ENCODE measurements at places on chromosomes 5 and 9.

DNA sequence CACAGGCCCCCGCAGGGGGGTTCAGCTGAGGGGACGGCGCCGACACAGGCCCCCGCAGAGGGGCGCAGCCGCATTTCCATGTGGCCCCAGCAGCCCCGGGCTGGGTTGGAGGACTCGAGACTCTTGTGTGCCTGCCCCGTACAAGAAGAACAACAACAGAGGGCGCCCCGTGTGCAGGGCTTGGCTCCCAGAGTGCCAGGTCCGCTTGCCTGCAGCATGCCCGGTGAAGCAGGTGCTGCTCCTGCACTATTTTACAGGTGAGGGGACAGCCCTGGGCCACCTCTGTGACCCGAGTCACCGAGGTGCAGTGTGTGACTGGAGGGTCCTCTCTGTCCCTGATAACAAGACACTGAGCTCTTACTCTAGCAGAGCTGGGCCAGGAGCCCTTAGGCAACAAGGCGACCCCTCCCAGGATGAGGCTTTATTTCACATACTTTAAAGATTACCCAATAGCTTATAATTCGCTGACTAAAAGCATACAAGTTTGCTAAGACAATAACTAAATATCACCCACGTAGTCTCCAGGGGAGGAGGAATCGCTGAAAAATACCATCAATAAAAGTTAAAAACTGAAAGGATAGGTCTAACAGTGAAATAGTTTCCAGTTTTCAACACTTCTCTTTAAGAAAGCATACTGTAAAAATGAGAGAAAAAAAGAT is 41.7 kb upstream of the SLC9A3 start:
- DNase-seq, result no peak
- H3K27ac ChIP-seq, result no peak overlapping the region
- no peaks in the 10 kb centered on the region for H3K4me1 ChIP-seq
- H3K27me3 ChIP-seq, result peaks cover 28% of the 10 kb centered on the region

- peaks cover 5% of the 10 kb centered on the region for H3K4me1 ChIP-seq
- H3K36me3 ChIP-seq, result no peaks in the 10 kb centered on the region
- H3K27me3 ChIP-seq, result peaks cover 2% of the 10 kb centered on the region
Observed at GRCh38 chr5:170337045-170337733, 39.6 kb upstream of the LCP2 start.

DNA sequence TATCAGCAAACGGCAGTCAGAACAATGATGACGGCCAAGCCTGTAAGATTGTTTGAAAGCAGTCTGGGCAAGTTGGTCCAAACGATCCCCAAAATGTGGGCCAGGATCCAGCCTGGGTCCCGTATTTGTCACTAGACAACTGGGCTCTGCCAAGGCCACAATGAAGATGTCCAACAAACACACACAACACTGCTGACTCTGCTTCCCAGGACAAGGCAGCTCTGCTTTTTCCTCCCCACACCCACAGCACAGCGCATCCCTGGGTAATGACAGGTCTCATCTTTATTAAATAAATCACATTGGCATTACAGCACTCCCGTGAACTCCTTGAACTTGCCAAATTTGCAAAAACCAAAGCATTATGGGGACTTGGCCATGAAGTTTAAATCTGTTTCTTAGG is 424.1 kb upstream of the ACTBL2 start:
- no peak for DNase-seq
- H3K27me3 ChIP-seq, result no peaks in the 10 kb centered on the region
- H3K27ac ChIP-seq, result no peak overlapping the region
- H3K4me3 ChIP-seq, result no peak overlapping the region
- peaks cover 36% of the 10 kb centered on the region for H3K4me1 ChIP-seq

GRCh38 chr5:168920019-168920810 is 341.0 kb upstream of the PANK3 start:
- peaks cover 43% of the 10 kb centered on the region for H3K27me3 ChIP-seq
- no peak for DNase-seq
- no peak overlapping the region for H3K4me3 ChIP-seq
- H3K4me1 ChIP-seq, result peaks cover 37% of the 10 kb centered on the region

- no peaks in the 10 kb centered on the region for H3K36me3 ChIP-seq
- no peaks in the 10 kb centered on the region for H3K27me3 ChIP-seq
- no peak overlapping the region for H3K4me3 ChIP-seq
- H3K27ac ChIP-seq, result no peak overlapping the region
Observed at GRCh38 chr9:89732295-89732938, 127.6 kb downstream of the GADD45G start.

- H3K4me3 ChIP-seq, result no peak overlapping the region
- H3K4me1 ChIP-seq, result peaks cover 3% of the 10 kb centered on the region
- H3K36me3 ChIP-seq, result peaks cover 11% of the 10 kb centered on the region
- no peaks in the 10 kb centered on the region for H3K27me3 ChIP-seq
- no peak overlapping the region for H3K27ac ChIP-seq
Observed at GRCh38 chr9:77541600-77541999, 106.5 kb downstream of the GNA14 start.

DNA sequence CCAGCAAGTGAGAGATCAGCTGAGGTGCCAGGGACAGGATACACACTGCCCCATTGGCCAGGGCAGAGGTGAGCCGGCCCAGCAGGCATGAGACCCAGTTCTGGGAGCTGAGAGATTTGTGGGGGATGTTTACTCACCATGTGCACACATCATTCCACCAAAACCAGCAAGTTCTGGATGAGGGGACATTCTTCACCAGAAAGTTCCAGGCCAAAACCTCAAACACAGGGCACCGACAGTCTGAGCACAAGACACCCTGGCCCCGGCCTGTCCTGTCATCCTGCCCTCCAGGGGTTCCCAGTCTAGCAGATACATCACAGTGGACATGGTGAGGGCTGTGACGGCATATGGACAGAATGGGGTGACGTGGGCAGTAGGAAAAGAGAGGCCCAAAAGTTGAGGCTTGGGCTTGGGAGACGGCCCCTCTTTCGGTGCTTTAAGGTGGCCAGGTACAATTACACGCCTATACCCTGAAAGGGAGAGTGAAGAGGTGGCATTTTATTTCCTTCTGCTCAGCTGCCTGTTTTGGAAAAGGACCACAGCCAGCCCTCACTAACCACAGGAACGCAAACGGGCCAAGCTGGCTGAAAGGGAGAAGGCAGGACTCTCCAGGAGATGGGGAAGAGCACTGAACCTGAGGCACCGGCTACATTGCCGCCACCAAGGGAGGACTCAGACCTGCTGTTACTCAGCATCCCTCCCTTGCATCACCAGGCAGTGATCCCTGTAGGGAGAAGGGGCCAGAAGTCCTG is 64.0 kb downstream of the SHB start:
- H3K36me3 ChIP-seq, result no peaks in the 10 kb centered on the region
- DNase-seq, result no peak
- H3K4me1 ChIP-seq, result peaks cover 14% of the 10 kb centered on the region

DNA sequence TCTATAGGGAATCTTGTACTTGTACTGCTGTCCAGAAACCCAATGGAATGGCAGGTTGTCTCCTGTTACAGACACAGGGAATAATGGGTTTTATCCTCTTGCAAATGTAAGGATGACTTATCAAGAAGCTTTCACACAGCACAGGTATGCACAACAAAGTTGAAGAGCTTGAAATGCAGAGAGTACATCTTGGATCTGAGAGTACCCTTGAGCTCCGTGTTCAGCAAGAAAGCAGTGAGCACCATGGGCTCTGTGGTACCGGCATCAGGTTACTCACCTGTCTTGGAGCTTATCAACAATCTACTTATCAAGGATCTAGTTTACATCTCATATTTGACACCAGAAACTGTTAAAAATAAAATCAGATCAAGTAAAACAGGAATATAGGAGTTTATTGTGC is 22.0 kb upstream of the EMB start:
- H3K36me3 ChIP-seq, result no peaks in the 10 kb centered on the region
- H3K27me3 ChIP-seq, result no peaks in the 10 kb centered on the region
- no peak overlapping the region for H3K4me3 ChIP-seq
- no peak overlapping the region for H3K27ac ChIP-seq

DNA sequence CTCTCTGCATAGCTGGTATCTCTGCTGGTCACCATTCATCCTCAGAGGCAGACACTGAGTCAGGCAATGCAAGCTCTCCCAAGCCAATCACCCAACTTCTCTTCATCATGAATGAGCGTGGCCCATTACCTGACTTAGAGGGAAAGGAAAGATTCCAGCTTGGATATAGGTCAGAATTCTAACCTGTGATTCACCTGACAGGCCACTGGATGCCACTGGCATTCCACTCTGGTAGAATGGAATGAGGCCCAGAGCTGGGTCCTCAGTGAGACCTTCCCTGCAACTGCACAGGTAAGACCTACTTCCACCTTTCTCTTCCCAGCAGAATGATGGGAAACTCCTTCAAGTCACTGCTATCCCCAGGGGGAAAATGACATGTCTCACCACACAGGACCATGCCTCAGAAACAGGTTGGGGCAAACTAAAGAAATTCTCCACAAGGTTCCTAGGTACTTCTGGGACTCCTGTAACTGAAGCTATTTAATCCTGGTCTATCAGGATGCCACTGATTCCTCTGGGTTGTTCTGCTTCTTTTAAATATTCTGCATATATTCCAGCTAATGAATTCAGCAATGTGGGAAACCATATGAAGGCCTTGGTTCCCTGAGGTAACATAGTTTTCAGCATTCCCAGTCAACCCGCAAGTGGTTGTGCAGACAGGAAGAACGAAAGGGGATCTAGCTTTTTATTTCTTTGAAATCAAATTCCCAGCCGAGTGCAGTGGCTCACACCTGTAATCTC is 62.0 kb downstream of the SUSD1 start:
- H3K27ac ChIP-seq, result peak overlapping the region; percentile 12
- H3K4me1 ChIP-seq, result no peaks in the 10 kb centered on the region
- H3K27me3 ChIP-seq, result no peaks in the 10 kb centered on the region
- DNase-seq, result no peak
- peaks cover 9% of the 10 kb centered on the region for H3K36me3 ChIP-seq
- no peak overlapping the region for H3K4me3 ChIP-seq

DNA sequence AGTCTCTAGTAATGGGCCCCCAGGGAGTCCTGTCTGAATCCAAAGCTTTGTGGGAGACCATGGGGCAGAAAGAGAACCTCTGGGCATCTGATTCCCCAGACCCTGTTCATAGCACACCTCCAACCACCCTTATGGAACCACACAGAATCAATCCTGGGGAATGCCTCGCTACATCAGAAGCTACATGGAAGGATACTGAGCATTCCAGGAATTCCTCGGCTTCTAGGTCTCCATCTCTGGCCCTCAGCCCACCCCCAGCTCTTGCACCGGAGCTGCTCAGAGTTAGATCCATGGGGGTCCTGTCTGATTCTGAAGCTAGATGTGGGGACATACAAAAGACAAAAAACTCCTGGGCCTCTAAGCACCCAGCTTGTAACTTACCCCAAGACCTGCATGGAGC is 28.4 kb downstream of the VCP start:
- peaks cover 44% of the 10 kb centered on the region for H3K36me3 ChIP-seq
- DNase-seq, result no peak
- no peaks in the 10 kb centered on the region for H3K27me3 ChIP-seq
- H3K4me3 ChIP-seq, result no peak overlapping the region
- H3K27ac ChIP-seq, result no peak overlapping the region
- H3K4me1 ChIP-seq, result no peaks in the 10 kb centered on the region

- no peaks in the 10 kb centered on the region for H3K36me3 ChIP-seq
- no peak for DNase-seq
- peaks cover 23% of the 10 kb centered on the region for H3K4me1 ChIP-seq
- H3K27ac ChIP-seq, result peak overlapping the region; percentile 64
- H3K27me3 ChIP-seq, result no peaks in the 10 kb centered on the region
Observed at GRCh38 chr5:116652196-116652729, 77.6 kb upstream of the SEMA6A start.

- H3K4me3 ChIP-seq, result no peak overlapping the region
- H3K36me3 ChIP-seq, result peaks cover 10% of the 10 kb centered on the region
- H3K4me1 ChIP-seq, result peaks cover 51% of the 10 kb centered on the region
- no peak for DNase-seq
- no peaks in the 10 kb centered on the region for H3K27me3 ChIP-seq
Observed at GRCh38 chr9:87535817-87536539, 38.3 kb downstream of the DAPK1 start.

DNA sequence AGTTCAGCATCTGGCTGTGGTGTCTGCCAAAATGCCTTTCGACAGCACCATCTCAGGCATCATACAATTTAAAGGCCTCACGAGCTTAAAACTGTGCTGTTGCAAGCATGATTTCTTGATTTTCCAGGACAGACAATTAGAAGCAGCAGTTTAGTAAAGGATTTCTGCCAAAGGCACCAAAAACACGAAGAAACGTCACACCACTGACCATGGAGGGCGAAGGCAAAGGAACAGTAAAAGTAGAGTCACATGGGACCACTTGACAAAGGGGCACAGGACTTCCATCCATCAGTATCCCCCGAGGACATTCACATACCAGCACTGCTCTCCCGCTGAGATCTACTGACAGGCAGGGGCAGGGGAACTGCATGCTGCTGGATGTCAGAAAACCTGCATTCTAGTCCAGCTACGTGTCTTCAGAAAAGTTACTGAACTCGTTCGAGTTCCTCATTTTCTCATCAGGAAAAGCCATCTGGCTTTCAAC is 70.4 kb upstream of the FBXW11 start:
- peaks cover 8% of the 10 kb centered on the region for H3K4me1 ChIP-seq
- peaks cover 2% of the 10 kb centered on the region for H3K36me3 ChIP-seq
- peak overlapping the region; percentile 21 for H3K27ac ChIP-seq
- H3K27me3 ChIP-seq, result no peaks in the 10 kb centered on the region
- no peak overlapping the region for H3K4me3 ChIP-seq
- no peak for DNase-seq

DNA sequence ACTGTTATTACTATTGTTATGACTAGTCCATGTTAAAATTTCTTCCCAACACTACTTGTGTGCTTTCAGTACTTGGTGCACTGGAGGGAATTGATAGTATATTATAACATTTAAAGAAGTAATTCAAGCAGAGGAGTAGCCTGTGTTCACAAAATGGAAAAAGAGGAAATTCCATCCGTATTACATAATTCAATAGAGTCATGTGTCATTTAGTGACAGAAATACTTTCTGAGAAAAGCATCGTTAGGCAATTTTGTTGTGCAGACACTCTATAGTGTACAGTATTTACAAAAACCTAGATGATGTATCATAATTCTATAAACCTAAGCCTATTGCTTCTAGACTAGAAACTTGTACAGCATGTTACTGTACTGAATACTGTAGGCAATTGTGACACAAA is 78.3 kb upstream of the PCSK5 start:
- no peak overlapping the region for H3K4me3 ChIP-seq
- peaks cover 12% of the 10 kb centered on the region for H3K36me3 ChIP-seq
- H3K4me1 ChIP-seq, result no peaks in the 10 kb centered on the region

- H3K4me3 ChIP-seq, result no peak overlapping the region
- H3K27ac ChIP-seq, result no peak overlapping the region
- no peaks in the 10 kb centered on the region for H3K27me3 ChIP-seq
- H3K4me1 ChIP-seq, result peaks cover 13% of the 10 kb centered on the region
Observed at GRCh38 chr9:20315677-20316076, 306.6 kb downstream of the MLLT3 start.

GRCh38 chr5:16909464-16909863 is 26.6 kb downstream of the MYO10 start:
- H3K36me3 ChIP-seq, result peaks cover 4% of the 10 kb centered on the region
- peaks cover 27% of the 10 kb centered on the region for H3K4me1 ChIP-seq
- no peak overlapping the region for H3K4me3 ChIP-seq
- H3K27ac ChIP-seq, result no peak overlapping the region
- DNase-seq, result no peak
- no peaks in the 10 kb centered on the region for H3K27me3 ChIP-seq

DNA sequence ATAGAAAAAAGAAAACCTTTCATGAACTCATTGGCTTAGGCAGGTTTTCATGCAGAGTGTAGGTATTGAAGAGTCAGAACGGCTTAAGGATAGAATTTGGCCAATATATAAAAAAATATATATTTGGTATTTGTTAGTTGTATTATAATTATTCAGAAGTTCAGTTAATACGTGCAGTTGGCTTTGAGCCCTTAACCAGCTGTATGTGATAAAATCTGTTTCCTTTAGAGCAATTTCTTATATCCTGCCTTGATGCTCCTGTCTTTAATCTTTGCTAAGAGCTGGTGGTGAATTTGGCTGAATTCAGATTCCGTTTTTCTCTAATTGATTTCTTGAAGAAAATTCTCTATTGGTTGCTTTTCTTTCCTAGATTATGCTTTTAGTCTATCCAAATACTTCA is 3.7 kb downstream of the ANXA1 start:
- H3K4me3 ChIP-seq, result peak overlapping the region; percentile 75
- H3K4me1 ChIP-seq, result peaks cover 55% of the 10 kb centered on the region
- H3K27ac ChIP-seq, result peak overlapping the region; percentile 95
